Activated CD8-positive, alpha-beta memory T cell treated with anti-CD3 and anti-CD28 coated beads for 4 hours (primary cell): ENCODE measurements at places on chromosomes 3 and 15.

DNA sequence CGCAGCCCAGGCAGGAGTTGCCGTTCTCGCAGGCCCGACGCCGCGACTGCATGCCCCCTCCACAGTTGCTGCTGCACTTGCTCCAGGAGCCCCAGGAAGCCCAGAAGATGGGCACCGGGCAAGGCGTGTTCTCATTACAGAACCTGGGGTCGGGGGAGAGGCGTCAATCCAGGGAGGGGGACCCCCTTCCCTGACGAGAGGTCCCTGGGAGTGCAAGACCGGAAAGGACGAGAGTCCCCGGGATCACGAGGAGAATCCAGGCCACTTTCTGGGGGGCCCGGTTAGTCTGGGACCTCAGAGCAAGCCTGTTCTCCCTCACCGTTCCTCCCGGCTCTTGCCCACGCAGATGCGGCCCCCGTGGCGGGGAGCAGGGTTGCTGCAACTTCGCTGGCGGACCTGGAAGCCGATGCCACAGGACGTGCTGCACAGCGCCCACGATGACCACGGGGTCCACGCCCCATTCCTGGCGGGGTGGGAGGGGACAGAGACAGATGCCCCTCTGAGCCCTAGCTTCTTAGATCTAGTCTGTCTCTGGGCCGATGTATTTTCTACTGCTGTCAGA, 113.9 kb downstream of the SEMA5B start:
- no peak for DNase-seq

DNA sequence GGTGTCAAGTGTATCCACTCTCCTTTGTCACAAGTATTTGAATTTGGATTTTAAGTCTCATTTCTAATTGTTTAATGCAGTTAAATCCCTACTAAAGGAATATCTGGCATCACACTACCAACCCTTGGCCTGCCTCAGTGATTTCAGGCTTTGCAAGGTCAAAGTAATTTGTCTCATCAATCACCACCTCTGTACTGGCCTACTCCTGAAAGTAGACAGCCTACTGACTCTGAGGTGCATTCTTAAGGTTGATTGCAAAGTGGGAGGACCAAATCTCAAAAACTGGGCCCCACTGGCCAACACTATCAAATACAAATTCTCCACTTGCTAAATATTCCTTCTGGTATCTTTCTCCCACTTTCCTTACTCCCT, 851 bp upstream of the TEX55 start:
- DNase-seq = no peak

- peak; percentile 81 for DNase-seq
Observed at GRCh38 chr3:9932843-9933560, 632 bp upstream of the CRELD1 start.

- no peak for DNase-seq
Observed at GRCh38 chr3:64095802-64096201, 72.5 kb upstream of the PSMD6 start.

DNA sequence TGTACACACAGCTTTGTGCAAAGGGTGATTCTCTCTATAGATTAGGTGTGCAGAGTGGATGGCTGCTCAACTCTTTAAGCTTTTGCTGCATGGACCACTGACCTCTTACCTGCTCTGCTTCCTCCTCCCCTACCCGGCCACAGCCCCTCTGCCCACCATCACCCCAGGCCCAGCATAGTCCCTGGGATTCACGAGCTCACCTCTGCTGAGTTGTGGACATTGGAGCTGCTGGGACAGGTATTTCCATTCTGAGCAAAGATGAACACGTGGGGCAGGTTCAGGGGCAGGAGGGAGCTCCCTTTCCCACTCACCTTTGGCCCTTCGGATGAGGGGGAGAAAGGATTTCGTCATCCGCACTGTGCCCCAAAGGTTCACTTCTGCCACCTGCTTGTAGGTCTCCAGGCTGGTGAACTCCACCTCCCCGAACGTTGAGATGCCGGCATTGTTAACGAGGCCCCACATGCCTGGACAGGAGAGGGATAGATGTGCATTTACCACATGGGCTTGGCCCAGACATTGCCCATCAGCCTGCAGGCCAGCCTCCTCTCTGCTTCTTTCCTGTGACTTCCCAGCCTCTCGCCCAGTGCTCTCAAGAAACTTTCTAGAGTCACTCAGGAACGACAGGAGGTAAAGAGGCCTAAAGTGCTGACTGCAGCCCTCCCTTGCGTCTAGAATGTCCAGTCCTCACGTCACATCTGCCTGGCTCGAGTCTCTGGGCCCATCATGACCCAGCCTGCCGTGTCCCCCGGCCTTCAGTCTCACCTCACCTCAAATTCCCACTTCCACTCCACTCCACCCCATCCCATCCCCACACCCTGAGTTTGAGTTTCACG, 41.6 kb downstream of the BDH1 start:
- DNase-seq = no peak

GRCh38 chr3:142115867-142116668, 33.3 kb downstream of the TFDP2 start:
- DNase-seq = no peak
